ENCODE measurements at places on chromosomes 11 and 22. TPM values are rescaled to one million over a fixed set of nuclear protein-coding genes. Genes with fewer than 3 reads are reported as not detected.

Gene SCN4B
- total RNA-seq = 2.4 TPM

Gene RASL10A
- 1.5 TPM for total RNA-seq

Gene TRIM51G
- total RNA-seq = not detected

Gene OTOG
- under 0.01 TPM for total RNA-seq

Gene PANX3
- total RNA-seq = 0.04 TPM

Gene CARD18
- total RNA-seq = 0.13 TPM

Gene FADD
- 12.1 TPM for total RNA-seq

- DNase-seq = no peak
Measured at GRCh38 chr11:125489166-125489565, 6.9 kb downstream of the FEZ1 start.

DNA sequence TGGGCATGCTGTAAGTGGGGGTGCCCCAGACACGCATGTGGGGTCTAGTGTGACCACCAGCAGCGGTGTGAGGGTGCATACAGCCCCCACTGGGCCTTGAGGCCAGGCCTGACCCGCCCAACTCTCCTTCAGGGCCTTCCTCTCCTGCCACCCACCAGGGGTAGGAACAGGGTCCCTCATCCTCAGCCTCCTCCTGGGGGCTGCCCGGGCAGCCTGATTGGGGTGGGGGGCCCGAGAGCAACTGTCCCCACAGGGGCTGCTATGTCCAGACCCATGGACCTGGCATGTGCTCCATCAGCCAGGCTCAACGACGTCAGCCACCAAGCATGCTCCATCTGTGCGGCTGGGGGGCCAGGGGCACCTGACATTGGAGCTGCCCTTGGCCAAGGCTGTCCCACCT lies 27.2 kb downstream of the RTN4R start:
- no peak for DNase-seq

- DNase-seq = no peak
Measured at GRCh38 chr11:124745835-124746620, 6.0 kb downstream of the VSIG2 start.

DNA sequence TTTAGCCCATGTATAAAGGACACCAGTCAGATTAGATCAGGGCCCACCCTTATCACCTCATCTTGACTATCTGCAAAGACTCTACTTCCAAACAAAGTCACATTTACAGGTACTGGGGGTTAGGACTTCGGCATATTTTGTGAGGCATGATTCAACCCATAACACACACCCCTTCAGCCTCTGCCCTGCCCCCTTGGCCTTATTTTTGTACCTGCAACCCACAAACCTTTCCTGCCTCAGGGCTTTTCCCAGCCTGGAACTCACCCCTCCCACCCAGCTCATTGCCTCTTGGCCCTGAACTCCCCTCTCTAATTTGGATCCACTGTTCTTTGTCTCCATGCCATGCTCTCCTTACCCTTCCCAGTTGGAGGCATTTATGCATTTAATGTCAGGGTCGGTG lies 1116.9 kb downstream of the TBC1D22A start:
- DNase-seq = no peak

- peak; percentile 25 for DNase-seq
Measured at GRCh38 chr11:68806931-68807844, 34.5 kb downstream of the CPT1A start.

GRCh38 chr22:32579529-32580220 lies 105.1 kb downstream of the FBXO7 start:
- no peak for DNase-seq

DNA sequence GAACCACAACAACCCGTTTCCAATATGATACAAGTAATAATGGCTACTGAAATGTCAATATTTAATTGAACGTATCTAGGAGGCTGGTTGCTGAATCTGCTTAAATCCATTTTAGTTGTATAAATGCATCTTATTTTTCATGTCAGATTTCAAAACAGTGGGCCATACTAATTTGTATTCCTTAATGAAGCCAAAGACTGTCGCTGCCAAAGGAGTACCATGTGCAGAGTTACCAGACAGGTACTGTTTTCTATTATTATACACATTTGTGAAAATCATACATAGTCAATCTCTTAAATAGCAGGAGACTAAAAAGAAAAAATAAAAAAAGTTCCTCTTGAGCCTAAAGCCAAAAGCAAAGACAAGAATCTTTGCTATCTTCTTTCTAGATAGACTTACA lies 632.3 kb downstream of the LRRC4C start:
- DNase-seq = no peak

DNA sequence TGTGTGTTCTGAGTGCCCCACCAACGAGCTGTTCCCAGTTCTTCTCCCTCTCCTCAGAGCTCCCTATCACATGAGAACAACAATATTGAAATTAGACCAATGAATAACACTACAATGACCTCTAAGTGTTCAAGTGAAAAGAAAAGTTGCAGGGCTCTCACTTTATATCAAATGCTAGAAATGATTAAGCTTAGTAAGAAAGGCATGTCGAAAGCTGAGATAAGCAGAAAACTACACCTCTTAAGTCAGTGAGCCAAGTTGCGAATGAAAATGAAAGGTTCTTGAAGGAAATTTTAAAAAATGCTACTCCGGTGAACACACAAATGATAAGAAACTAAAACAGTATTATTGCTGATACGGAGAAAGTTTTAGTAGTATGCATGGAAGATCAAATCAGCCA lies 199.8 kb downstream of the GUCY1A2 start:
- DNase-seq = no peak

- peak; percentile 37 for DNase-seq
Measured at GRCh38 chr11:16169541-16169940, 186.8 kb downstream of the SOX6 start.

DNA sequence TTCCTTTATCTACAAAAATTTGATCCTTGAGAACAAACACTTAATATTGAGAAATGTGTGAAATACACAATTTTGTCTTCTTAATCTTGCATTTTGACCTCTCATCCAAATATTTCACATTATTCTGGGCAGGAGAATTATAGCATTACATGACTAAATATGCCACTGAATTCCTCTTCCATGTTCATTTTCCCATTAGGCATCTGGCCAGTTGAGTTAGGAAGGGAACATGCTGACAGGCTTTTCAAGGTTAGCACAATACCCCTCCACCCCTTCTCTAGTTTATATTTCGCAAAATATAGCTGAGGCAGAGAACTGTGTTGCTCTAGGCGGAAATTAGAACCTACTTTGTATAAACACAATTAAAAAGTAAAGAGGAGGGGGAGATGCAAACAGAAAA lies 271.7 kb upstream of the ZC3H12C start:
- DNase-seq = no peak

DNA sequence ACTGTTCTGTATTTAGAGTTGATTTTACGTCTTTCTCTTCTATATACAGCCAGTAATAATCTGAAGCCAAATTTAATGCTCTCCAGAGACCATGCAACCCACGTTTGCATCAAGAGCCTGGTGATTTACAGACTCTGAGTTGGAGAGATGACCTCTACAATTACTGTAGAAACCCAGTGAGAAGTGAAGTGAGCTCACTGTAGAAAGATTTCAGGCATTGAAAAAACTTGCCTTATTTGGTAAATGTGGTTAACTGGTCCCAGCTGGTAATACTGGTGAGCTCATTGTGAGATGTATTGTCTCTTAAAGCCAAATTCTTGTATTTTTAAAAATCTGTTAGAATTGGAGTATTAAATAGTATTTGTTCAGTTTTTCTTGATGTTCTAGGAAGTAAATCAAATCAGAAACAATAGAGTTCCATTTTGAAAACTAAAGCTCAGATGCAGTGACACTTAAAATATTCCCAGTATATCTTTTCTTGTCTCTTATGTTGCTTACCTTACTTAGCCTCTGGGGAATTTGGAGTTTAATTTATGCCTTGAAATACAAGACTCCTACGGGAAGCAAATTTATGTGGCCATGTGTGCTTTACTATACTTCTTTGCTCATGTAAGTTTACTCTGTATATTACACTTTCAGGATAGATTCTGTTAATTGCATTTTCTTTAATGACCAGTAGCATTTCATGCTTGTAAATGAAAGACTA lies 189.9 kb downstream of the ARHGAP42 start:
- DNase-seq = peak; percentile 88

GRCh38 chr11:104078245-104078644 lies 41.8 kb downstream of the DDI1 start:
- DNase-seq = no peak

DNA sequence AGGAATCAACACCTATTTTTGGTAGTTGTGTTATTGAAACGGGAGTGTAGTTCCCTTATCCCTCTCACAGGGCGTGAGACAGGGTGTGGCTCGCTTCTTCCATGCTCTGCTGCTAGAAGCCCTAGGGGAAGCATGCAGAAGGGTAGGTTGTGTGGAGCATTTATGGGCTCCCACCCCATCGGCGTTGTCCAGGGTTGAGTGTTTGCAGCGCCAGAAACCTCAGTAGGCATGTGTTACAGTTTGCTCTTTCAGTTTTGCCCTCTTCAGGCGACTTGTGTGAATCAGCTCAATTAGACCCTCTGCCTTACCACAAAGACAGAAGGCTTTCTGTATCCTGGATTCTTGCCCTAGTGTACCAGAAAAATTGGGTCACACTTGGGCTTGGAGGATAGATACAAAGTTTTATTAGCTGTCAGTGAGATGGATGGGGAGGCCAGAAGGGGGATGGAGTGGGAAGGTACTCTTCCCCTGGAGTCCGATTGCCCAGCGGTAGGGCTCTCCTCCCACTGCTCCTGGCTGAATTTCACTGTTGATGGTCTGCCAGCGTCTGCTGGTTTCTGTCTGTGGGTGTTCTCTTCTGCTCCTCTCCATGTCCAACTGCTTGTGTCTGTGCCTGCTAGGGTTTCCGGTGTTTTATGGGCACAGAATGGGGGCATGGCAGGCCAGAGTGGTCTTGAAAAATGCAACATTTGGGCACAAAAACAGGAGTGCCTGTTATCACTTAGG lies 358.3 kb upstream of the CTSC start:
- no peak for DNase-seq

- no peak for DNase-seq
Measured at GRCh38 chr22:49620003-49620556, 207.6 kb downstream of the BRD1 start.

DNA sequence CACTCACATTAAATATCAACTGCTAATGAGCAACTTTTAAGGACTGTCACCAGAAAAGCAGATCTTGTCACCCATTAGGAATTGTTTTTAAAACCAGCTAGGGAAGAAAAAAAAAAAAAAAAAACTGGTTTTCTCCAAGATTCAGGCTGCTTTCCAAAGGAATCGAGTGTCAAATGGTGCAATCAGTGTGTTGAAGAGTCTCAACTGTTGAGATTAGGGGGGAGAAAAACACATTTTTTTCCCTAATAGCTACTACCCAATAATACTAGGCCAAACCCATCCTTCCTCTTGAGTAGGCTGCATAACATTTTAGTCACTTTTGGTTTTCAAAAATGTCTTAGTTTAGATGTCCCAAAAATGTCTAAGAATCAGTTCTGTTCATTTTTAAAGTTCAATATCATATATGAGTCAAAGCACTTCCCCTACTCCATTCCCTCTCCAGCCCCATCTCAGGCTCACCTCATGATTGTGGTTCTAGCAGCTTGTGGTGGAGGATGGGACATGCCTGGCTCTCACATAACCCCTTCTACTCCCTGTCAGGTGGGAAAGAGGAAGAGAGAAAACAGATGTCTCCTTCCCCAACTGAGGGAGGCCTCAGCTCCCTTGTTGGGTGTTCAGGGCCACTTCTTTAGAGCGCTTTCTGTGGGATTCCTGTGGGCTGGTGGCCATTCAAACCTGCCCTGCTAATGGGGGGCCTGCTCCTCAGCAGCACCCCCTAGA lies 193.6 kb downstream of the CWF19L2 start:
- DNase-seq = no peak

DNA sequence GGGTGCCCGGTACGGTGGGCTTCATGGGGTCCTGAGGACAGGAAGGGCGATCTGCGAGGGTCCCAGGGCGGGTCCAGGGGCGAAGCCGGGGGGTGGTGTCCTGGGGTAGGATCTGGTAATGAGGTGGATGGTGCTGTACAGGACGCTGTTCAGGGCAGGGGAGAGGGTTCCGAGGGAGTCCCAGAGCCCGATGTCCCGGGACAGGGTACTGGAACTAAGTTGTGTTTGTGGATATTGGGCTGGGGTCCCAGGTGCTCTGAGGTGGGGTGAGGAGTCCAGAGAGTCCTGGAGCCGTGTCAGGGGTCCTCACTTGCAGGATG lies 426 bp downstream of the LZTR1 start:
- DNase-seq = no peak

DNA sequence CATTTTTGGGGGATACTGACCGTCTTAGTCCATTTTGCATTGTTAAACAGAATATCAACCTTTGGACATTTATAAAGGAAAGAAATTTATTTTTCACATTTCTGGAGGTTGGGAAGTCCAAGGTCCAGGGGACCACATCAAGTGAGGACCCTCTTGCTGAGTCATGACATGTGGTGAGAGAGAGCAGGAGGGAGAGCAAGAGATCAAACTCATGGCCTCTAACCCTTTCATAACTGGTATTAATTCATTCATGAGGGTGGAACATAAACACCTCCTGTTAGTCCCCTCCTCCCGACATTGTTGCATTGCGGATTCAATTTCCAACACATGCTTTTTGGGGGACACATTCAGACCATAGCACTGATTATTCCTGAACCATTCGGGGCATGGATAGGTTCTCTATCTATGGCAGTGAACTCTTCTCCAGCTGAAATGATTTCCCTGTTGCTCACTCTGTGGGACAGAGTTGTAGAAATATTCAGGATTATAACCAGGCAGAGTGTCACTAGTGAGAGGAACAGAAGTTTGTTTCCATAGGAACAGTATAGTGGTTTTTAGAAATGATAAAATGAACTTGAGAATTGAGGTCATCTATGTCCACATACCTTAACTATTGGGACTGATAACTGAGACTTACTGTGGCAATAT lies 88.2 kb upstream of the OR9Q1 start:
- DNase-seq = no peak

DNA sequence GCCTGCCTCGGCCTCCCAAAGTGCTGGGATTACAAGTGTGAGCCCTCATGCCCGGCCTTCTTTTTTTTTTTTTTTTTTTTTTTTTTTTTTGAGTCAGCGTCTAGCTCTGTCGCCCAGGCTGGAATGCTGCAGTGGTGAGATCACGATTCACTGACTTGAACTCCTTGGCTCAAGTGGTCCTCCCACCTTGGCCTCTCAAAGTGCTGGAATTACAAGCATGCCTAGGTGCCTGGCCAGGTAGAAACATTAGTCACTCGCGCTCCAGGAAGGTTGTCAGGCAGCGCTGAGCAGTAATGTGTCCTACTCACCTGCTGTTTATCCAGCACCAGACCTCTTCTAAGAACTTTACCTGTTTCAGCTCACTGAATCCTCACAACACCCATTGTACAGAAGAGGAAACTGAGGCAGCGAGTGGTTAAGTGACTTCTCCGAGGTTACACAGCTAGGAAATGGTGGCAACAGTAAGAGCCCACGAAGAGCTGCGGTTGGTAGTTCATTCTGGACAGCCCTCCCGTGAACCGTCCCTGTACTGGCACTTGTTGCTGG lies 496 bp upstream of the CST6 start:
- no peak for DNase-seq

GRCh38 chr11:32008880-32009551 lies 81.9 kb upstream of the RCN1 start:
- DNase-seq = no peak

GRCh38 chr11:70547821-70548670 lies 149.7 kb downstream of the CTTN start:
- peak; percentile 27 for DNase-seq

Measured in muscle of leg (tissue), 16 donors.